Germinal center (tissue), 1 donor: ENCODE measurements at places on chromosomes 11 and 22.

DNA sequence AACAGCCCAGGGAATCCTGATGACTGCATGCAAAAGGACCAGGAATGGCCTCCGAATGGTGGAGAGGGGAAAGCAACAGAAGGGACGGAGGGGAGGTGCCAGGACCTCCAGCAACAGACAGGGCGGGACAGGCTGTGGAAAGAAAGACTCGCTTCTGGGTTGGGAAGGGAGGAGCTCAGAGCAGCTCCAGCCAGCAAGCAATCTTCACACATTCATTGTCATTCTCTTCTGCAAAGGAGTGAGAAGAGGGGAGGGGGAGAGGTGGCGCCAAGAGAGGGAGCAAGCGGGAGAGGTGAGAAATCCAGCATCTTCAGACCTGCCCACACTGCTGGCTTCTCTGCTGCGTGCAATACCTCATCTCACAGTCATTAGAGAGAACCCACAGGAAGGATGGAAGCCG, 509.0 kb downstream of the BUD13 start:
- no peak for DNase-seq

DNA sequence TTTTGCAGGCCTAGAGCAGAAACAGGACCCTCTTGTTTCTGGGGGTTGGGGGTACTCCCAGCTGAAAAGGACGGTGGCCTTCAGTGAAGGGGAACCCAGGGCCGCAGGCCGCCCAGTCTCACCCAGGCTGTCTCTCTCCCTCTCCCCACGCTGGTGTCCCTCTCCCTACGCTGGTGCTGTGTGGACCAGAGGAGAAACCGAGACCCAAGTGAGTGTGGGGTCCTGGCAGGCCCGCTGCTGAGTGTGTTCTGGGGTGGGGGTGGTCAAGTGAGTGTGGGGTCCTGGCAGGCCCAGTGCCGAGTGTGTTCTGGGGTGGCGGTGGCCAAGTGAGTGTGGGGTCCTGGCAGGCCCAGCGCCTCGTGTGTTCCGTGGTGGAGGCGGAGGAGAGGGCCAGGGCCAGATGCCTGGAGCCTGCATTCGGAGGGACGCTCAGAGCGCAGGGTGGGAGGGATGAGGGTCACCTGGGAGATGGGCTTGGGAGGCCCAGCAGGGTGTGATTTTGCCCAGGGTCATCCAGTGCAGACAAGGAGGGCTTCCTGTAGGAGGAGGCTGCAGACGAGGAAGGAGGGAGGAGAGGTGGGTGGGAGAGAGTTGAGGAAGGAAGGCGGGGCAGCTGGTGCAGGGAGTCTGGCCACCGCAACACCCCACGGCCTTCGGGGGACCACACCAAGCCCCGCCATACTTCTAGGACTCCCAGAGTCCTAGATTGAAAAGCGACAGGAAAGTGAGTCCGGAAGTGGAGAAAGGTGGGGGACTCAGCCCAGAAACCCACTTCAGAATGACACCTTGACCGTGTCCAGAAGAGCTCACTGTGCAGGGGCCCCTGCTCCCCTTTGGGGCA, 10.3 kb downstream of the TNNT3 start:
- no peak for DNase-seq

DNA sequence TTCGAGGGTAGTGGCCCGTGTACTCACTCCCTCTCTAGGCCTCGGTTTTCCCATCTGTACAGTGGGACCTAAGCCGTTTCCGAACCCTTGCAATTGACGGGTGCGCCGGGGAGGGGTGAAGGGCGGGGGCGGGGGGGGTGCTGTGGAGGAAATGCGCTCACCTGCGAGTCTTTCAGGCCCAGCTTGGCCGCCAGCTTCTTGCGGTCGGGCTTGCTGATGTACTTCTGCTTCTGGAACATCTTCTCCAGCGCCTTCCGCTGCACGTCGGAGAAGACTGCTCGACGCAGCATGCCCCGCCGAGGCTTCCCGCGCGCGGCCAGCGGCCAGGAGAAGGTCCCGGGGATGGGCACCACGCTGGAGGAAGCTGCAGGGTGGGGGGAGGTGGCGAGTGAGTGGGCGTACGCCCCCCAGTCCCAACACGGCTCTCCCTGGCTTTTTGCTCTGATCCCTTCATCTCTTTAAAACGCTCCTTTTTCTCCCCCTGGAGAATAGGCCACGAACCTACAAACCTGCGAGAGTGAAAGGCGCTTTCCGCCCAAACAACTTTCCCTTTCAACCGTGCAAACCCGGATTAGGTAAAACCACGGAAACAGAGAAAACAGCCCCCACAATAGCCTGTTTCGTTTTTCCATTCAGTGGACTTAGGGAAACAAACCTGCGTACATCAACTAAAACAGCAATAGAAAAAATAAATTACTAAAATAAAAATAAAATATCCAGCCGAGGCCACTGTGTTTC, 3.2 kb downstream of the DBX1 start:
- DNase-seq, result peak; percentile 50

DNA sequence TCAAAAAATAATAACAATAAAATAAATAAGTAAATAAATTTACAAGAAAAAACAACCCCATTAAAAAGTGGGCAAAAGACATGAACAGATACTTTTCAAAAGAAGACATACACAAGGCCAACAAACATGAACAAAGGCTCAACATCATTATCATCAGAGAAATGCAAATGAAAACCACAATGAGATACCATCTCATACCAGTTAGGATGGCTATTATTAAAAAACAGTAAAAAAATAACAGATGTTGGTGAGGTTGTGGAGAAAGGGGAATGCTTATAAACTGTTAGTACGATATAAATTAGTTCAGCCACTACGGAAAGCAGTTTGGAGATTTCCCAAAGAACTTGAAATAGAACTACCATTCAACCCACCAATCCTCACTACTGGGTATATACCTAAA, 44.6 kb downstream of the PRCP start:
- no peak for DNase-seq

- DNase-seq, result no peak
These were observed 255.7 kb upstream of the NARS2 start for GRCh38 chr11:78830277-78830819.

DNA sequence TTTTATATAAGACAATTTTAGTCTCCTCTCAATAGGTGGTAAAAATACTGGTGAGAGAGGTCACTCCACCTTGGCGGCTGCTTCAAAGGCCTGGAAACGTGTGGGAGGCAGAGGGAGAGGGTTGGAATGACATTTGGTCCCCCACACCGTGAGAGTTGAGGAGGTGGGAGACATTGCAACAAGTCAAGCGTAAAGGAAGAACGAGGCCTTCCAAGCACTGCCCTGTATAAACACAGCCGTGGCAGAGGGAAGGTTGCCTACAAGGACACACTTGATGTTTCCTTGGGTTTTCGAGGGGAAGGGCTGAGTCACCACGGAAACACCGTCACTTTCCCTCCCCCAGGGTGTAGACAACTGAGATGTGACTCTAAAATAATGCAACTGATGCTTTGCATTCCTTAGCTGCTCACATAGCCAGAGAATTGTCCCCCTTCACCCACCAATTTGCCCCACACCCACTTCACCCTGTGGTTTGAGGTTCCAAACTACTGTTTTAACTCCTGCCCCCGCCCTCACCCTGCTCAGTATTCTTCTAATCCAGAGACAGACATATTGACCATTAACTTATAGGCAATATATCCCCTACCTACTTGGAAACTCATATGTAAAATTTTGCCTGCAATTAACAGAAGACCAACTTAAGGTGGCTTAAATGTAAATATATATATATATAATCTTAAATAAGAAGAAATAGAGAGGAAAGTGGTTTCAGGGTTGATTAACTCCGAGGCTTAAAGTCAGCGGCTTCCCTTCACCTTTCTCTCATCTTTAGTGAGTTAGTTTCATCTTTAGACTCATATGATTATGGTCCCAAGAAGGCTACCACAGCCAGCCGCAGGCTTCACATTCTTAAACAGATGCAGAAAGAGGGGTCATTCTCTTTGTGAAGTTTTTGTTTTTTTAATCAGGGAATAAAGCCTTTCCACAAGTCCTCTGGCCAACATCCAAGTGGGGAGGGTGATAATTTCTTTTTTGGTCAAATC, 54.1 kb upstream of the BDNF start:
- no peak for DNase-seq

GRCh38 chr11:128884703-128885338, 6.3 kb upstream of the KCNJ5 start:
- peak; percentile 59 for DNase-seq

DNA sequence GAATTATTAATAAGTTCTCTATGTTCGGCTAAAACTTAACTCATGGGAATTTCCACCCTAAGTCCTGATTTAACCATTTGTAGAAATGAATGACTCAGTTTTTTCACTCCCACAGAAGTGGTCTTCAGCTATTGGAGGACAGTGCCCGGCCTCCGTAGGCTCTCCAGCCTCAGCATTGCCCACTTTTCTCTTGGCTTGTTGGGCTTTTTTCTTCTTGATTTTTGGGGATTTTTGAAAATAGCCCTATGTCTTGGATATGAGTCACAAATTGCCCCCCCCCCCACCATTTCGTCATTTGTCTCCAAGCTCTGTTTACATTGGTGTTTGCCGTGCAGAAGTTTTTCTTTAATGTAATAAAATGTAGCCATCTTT, 66.7 kb downstream of the PACS1 start:
- no peak for DNase-seq

DNA sequence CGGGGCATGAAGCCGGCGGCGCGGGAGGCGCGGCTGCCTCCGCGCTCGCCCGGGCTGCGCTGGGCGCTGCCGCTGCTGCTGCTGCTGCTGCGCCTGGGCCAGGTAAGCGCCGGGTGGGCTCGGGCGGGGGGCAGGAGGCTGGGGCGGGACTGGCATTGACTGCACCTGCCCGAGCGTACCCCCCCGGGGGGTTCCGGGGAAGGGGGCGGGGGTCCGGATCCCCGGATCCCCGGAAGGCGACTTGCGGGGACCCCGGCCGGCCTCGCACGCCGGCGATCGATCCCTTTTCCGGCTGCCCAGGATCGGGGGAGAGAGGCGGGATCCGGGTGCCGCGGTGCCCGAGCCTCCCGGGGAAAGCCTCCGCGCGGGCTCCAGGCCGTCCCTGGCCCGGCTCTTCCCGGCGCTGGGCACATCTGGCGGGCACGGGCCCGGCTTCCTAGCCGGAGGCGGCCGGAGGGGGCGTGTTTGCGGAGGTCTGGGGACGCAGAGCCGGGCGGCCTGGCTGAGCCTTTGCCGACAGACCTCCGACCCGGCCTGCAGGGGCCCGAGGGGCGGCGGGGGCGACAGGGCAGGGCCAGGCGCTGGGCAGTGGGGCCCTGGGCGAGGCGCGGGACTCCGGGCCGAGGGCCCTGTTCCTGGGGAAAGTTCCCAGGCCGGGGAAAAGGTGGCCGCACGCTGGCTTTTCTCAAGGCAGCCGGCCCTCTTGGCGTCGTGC, 705 bp downstream of the PTPRJ start:
- DNase-seq, result no peak

DNA sequence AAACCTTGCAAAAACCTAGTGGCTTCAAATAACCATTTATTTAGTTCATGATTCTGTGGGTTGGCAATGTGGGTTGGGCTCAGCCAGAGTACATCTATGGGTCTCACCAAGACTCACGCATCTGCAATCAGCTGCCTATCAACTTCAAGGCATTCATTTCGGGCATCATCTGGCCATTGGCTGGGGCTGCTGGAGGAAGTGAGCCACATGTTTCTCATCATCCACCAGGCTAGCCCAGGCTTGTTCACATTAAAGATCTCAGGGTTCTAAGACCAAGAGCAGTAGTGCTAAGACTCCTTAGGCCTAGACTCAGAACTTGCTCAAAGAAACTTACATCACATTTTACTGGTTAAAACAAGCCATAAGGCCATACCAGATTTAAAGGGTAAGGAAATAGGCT, 478.9 kb upstream of the ARHGAP42 start:
- DNase-seq, result no peak

GRCh38 chr22:48370508-48371325, 1457.0 kb downstream of the BRD1 start:
- DNase-seq, result no peak

DNA sequence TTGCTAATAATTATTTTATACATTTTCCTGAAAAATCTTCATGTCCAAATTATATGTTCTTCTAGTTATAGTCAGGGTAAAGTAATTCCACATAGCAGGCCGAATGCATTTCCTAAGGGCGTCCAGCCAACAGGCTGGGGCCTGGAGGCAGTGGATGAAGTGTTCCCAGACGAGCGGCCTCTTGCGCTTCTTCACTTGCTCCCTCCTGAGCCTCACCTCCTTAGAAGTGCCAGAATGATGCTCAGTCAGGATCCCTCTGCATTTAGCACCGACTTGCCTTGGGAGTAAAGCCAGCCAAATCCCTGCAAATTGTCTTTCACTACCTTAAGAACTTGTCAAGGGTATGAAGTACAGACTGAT, 1.5 kb downstream of the OLFML1 start:
- DNase-seq, result no peak

DNA sequence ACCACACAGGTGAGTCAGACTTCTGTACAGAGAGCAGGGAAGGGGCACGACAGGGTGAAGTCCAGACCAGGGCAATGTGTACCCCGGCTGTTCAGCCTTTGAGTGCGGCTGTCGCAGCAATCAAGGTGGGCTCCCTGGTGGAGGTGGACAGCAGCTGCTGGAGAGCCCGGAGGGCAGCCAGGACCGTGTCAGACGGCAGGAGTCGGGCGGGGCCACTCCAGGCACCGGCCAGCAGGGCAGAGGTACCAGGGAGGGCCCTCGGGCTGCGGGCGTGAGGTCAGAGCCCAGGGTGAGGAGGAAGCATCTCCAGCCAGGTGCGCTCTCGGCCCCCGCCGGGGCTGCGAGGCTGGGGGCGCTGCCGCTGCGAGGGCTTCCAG, 802 bp upstream of the PIM3 start:
- DNase-seq, result no peak

DNA sequence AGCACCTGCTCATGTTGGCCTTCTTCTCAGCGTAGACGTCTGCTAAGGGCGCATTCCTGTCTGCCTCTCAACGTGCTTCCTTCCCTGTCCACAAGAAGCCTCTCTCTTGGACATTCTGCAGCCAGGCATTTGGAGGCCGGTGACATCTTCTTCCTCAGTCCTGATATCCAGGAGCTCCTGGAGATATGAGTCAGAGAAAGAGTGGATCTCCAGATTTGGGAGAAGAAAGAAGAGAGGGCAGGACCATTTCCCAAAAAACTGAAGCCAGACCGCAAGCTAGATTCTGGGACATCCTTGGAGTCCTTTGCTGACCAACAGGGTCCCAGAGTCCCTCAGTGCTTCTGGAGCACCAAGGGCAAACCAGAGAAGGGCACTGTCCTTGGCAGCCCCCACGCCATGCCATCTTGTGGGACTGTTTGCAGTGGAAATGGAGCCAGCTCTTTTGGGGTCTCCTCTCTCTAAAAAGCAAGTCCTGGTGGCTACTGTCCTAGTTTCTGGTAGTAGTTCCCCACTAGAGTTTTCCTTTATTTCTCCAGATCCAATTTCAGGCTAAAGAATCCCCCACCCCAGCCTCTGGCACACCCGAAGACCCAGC, 36.1 kb upstream of the SYT13 start:
- DNase-seq, result no peak

GRCh38 chr11:134666273-134667174, 254.5 kb upstream of the B3GAT1 start:
- DNase-seq, result no peak
